Right hindlimb (tissue), 1 donor: ENCODE measurements at places on chromosomes 5 and 9.
A peak's percentile ranks its signal among the peaks of the same experiment; 100 is the strongest.

GRCh38 chr5:172322028-172322965 lies 38.7 kb upstream of the UBTD2 start:
- DNase-seq = no peak

DNA sequence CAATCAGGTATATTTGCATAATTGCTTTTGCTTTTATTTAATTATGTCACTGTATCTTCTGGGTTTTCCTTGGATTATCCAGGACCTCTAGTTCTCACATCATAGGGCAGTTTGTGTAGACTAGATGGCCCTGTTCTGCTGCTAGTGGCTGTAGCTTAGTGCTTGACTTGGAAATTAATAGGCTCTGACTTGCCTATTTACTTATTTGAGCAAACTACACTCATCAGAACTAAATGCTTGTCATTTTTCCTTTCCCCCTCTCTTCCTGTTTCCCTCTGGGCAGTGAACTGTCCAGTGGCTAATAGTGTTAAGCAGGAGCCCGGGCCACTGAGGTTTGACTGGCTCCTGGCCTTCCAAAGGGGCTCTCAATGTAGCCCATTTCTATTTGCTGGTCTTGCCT lies 135.7 kb downstream of the MAN2A1 start:
- DNase-seq = no peak

GRCh38 chr5:40784027-40784653 lies 14.0 kb downstream of the PRKAA1 start:
- DNase-seq = no peak

DNA sequence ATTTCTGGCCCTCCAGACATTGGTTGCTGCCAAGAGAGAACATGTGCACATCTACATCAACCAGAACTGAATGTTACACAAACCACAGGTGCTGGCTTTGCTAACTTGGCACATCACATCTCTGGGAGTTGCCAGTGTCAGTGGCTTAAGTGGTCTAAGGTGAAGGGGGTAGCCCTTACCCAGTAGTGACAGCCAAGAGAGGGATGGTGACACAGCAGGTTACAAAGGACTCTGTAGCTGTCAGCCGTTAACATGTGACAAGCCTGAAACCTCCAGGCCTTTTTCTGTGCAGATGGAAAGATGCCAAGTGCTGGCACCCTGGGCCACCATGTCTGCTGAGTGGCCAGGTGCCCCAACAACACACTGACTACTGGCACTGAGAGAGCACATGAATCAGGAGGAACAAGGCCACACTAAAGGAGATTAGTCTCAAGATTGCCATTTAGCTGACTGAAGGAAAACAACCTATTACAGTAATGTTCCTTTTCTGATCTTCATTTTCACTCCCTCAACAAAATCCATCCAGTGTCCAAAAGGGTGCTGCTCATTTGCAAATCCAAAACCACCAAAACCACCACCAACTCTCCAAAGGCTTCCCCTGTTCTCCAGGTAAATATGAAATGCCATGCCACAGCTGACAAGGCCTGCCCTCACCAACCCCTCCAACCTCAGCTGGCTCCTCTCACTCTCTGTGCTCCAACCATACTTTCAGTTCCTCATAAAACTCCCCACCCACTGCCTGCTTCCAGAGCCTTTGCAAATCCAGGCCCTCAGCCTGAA lies 20.2 kb downstream of the SIL1 start:
- DNase-seq = peak; percentile 40

DNA sequence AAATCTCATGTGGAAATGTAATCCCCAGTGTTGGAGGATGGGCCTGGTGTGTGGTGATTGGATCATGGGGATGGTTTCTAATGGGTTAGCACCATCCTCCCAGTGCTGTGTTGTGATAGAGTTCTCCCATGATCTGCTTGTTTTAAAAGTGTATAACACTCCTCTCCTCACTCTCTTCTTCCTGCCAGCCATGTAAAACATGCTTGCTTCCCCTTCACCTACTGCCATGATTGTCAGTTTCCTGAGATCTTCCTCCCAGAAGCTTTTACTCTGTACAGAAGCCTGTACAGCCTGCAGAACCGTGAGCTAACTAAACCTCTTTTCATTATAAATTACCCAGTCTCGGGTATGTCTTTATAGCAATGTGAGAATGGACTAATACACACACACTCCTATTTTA lies 499.1 kb downstream of the RASEF start:
- no peak for DNase-seq

DNA sequence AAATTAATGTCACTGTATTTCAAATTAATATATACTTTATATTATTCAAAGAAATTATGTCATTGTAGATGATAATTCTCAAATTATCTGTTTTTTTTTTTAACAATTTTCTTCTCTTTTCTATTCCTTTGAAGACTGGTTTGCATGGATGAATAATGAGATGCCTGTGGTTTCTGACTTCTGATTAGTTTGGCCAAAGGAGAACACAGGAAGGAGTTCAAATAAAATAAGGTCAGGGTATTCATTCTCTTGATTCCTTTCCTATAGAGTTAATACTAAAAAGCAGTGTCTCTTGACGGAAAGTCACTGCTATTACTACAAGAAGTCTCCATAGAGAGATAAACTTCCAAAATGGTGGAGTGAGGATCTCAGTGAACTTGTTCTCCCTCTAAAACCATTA lies 279.6 kb upstream of the FTMT start:
- DNase-seq = no peak

GRCh38 chr5:40034441-40034840 lies 609.7 kb upstream of the DAB2 start:
- DNase-seq = no peak

DNA sequence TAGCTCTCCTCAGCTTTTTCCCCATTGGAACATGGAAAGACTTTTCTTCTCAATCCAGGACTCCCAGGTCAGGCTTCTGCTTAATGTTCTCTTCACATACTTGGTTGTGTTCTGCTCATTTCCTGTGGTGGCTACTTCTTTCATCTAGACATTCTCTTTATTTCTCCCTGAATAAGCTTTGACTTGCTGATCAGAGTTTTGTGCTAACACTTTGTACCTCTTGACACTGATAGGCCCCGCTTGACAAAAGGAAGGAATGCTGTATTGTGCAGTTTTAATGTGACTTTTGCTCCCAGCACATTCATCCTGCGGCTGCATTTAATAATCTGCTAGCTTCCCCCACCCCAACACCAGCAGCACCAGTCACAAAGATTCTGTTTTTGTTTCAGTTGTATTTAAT lies 90.9 kb upstream of the MINAR2 start:
- no peak for DNase-seq

GRCh38 chr9:33151007-33151557 lies 16.1 kb downstream of the B4GALT1 start:
- DNase-seq = no peak

DNA sequence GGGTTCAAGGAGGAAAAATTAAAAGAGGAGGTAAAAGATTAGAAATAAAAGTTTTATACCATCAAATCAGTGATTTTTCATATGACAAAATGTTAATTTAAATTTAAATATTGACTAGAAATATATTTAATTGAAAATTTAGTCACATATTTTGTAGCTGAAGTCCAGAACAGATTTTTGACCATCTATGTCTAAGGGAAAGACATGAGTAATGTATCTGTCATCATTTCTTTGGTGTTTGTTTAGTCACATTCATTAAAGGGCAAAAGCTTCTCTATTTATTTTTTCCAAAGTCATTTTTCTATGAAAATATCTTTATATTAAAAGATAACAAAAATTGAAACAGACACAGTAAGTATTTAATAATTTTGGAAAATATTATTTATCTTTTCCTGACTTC lies 252.0 kb upstream of the ISL1 start:
- no peak for DNase-seq

DNA sequence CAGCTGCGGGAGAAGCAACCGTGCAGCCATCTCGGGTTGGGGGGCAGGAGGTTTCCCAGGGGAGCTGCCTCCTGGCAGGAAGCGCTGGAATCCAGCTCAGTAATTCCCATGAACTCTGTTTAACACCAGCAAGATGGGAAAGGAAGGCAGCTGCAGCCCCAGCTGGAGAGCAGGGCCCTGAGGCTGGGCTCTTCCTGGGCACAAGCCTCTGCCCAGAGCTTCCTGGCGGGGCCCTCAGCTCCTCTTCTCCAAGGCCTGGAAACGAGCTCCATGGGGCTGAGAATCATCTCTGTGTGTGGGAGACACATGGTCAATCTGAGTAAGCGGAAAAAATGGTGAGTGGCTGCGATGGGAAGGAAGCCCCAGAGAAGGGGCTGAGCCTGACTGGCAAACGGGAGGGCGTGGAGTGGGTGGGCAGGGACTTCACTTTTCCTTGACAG lies 6.3 kb downstream of the MRPL36 start:
- DNase-seq = peak; percentile 77
